GM12892 (cell line): ENCODE measurements at places on chromosomes 6 and 20.

GRCh38 chr6:28264834-28265401 lies 2.0 kb upstream of the ZSCAN26 start:
- DNase-seq: no peak

DNA sequence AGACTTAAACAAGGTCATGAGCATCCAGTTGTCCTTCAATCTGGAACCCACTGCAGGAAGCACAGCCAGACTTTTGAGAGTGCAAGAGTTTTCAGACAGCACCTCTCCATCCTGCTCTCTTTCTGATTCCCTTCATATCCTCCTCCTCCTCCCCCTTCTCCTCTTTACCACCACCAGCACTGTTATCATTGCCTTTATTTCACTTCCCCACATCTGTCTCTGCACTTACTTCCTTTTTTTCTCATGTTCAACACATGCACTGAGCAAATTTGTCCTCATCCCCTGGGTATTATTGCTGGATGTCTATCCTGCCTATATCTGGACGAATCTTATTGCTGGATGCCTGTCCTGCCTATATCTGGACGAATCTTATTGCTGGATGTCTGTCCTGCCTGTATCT lies 554.8 kb downstream of the DHX35 start:
- no peak for DNase-seq

DNA sequence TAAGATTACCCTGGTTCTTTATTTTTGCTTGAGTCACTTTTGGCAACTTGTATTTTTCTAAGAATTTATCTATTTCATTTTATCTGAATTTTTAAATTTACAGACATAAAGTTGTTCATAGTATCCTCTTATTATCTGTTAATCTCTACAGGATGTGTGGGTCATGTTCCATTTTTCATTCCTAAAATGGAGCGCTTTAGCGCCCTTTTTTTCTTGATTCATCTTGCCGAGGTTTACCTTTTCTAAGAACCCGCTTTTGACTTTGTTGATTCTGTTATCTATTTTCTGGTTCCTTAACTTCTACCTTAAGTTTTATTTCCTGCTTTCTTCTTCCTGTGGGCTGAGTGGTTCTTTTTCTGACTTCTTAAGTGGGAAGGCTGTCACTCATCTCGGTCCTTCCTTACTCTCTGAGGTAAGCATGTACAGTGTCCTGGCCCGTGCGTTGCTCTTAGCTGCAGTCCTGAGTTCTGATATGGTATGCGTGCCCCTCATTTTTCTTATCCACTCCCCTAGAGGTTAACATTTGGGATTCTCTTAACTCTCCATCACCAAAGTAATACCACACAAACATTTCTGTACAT lies 399.8 kb downstream of the CDC5L start:
- no peak for DNase-seq

- no peak for DNase-seq
These were observed 9.0 kb downstream of the TOMM6 start for GRCh38 chr6:41796474-41796873.

GRCh38 chr6:118594877-118595276 lies 46.8 kb downstream of the PLN start:
- no peak for DNase-seq

DNA sequence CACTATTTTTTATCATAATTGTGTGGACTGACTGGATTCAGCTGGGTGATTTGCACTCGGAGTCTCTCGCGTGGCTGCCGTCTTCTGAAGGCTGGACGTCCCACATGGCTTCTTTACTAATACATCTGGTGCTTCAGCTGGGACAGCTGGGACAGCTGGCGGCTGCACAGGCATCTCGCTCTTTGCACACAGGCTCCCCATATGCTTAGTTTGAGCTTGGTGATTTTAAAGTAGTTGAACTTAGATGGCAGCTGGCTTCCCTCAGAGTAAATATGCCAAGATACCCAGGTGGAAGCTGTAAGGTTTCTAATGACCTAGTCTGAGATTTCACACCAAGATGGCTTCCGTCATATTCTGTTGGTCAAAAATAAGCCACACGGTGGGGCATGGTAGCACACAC lies 38.7 kb upstream of the PPP1R3G start:
- no peak for DNase-seq

GRCh38 chr20:46682063-46682821 lies 7.0 kb downstream of the TP53RK start:
- DNase-seq: no peak

DNA sequence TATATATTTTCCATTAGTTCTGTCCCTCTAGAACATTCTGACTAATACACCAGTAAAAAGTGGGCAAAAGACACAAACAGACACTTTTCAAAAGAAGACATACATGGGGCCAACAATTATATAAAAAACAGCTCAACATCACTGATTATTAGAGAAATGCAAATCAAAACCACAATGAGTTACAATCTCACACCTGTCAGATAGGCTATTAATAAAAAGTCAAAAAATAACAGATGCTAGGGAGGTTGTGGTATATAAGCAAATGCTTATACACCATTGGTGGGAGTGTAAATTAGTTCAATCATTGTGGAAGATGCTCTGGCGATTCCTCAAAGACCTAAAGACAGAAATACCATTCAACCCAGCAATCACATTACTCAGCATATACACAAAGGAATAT lies 1707.8 kb downstream of the GRIK2 start:
- no peak for DNase-seq

DNA sequence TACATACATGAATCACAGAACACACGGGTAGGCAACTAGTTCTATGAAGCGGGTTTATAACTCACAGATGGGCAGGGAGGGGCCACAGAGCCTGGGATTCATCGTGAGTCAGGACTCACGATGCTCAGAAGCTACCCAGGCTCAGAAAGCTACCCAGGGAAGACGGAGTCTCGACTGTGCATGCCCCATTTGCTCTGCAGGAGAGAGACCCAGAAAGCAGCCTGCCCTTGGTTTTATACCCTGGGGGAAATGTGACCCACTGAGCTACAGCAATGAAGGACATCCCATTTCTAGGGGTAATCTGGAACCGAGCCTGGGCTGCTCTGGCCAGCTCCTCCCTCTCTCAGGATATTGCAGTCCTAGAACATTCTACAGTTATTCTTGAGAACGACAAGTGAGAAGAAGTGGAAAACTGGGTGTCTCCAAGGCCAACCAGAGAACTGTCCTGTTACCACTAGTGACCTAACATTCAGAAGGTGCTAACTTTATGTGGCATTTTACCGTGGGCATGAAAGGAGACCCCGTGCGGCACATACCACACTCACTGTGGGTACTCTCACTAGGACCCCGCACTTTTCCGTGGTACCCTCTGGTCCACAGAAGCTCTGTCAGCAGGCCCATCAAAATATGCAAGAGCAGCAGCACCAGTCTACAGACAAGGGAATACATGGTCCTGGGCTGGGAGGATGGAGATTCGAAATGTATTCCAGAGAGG lies 201.9 kb upstream of the PMEPA1 start:
- DNase-seq: no peak

DNA sequence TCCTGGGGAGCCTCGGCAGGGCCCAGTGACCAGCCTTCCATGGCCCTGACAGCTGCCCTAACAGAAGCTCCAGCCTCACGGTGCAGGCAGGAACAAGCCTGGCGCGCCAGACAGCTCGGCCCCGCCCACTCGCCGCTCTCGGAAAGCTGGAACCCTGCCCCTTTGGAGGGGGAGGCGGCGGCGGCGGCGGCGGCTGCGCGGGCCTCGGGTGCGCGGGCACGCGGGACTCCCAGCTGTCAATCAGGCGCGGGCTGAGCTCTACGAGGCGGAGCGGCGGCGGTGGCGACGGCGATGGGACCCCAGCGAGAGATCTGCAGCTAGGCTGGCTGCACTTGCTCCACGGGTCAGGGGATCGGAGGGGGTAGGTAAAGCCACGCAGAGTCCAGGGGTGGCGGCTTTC lies at the start of gene NRSN1:
Gene NRSN1, plus strand, starts transcription at position 236 of the 400 bp plus-strand sequence. CDS start 8,113 bp downstream, outside the sequence.
- no peak for DNase-seq

GRCh38 chr6:39003072-39003471 lies 45.5 kb upstream of the GLP1R start:
- no peak for DNase-seq

DNA sequence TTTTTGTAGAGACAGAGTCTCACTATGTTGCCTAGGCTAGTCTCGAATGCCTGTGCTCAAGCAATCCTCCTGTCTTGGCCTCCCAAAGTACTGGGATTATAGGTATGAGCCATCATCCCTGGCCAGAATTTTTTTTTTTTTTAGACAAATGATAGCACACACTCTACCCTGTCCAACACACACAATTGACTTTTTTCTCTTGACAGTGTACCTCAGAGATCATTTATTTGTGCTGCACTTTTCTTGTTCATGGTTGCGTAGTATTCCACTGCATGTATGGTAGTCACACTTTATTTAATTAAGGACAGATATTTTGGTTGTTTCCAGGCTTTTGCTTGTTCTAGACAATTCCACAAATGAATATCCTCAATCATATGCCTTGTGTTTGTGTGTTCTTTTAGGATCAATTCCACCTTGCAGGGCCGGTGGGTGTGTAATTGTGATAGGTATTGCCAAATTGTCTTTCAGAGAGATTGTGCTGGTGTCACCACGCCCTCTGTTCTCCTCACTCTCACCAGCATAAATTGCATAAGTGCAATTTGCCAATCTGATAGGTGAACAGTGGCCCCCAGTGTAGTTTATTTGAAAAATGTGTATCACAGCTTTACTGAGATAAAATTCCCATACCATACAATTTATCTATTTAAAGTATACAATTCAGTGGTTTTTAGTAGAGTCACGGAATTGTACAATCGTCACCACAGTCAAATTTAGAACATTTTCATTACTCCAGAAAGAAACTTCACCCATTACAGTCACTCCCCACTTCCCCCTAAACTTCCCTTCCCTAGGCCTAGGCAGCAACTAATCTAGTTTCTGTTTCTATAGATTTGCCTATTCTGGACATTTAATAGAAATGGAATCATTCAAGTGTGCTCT lies 20.1 kb downstream of the SRC start:
- DNase-seq: no peak
